Epithelial cell of prostate (primary cell): ENCODE measurements at places on chromosomes 13 and 19.

DNA sequence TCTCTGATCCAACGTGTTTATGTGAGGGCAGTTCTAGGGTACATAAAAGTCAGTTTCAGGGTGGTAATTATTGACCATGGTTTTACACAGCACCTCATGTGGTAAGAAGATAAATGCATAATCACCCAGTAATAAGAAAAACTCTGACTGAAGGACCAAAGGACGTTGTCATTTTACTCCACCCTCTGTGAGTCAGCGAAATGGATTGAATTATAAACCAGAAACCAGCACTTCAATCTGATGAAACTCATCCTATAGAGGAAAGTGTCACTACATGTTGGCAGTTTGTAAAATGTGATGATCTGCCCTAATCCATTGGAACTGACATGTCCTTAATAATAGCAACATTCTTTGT, 406.8 kb downstream of the KLF5 start:
- DNase-seq: peak; percentile 90

DNA sequence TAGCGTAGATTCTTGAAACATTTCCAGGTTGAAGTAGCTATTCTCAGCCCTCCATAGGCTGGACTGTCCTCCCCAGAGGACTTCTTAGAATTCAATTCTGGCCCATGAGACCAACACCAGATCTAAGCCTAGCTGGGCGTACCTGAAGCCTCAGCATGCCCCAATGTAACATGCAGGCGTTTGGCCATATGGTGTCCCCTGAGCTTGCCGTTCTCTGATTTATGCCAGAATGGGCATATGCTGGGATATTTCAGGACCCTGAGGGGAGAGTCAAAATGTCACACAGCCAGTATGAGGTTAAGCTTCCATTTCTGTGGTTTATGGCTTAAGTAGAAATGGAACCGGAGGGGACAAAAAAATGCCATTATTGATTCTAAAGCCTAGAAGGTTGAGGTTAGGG, 317.7 kb upstream of the OBI1 start:
- no peak for DNase-seq

- no peak for DNase-seq
These were observed 419.2 kb downstream of the FGF9 start for GRCh38 chr13:22090106-22090505.

DNA sequence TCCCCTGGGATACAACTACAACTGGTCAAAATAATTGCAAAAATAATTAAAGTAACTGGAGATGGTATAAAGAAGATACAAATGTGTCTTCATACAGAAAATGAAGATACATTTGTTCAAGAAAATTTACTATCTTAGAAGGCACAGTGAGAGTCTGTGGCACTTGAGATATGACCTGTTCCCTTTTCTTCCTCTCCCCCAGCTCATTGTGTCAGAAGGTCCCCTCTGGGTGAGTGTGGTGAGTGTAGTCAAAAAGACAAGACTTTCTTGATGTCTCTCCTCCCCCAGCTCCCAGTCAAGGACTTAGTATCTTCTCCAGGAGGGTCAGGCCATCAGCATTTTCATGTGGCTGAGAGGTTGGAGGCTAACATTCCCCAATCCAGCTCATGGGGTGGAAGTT, 51.7 kb downstream of the EDNRB start:
- no peak for DNase-seq

GRCh38 chr19:41958367-41959055, 610 bp downstream of the RABAC1 start:
- DNase-seq: no peak

DNA sequence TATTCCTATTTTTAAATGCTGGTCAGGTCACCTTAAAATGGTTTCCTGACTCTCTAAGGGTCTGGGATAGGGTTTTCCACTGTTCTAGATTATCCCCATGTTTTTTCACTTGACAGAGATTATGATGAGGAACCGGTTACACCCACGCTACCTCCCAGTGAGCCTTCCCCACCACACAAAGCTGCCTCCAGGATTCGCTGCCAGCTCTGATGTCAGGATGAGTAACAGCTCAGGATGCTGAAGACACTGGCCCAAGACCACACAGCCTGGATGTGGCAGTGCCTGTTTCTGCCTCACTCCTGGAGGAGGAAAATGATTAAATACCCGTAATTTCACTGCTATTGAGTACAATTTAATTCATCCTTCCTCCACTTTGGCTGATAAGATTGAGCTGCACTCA, 22.9 kb downstream of the ZNF114 start:
- peak; percentile 64 for DNase-seq

DNA sequence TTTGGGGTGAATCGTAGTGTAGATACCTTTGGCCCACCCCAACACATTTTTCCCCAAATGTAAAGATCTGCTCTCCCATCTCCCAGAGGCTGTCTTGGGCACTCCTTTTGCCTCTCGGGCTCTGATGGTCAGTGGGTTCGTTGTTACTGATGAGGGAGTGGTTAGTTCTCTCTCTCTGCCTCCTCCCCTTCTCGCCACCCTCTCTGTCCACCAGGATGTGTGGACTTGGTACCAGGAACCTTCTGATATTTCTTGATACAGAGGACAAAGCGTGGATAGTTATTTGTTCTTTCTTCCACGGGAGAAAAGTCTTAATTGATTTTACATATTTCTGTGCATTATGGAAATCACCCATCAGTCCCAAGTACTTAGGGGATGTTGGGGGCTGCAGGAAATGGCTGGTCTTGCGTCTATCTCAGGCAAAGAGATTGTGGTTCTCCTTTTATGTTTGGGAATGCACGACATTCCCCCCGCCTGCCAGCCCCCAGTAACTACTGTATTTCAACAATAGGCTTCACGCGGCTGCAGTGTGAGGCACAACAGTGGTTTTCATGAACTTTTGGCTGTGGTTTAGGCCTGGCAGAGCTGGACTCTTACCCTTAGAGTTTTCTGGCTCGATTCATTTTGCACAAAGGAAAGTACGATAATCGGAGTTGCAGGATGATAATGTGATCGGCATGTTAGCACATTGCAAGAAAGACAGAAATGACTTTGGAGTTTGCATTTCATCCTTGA, 79.0 kb upstream of the ZNF536 start:
- no peak for DNase-seq

DNA sequence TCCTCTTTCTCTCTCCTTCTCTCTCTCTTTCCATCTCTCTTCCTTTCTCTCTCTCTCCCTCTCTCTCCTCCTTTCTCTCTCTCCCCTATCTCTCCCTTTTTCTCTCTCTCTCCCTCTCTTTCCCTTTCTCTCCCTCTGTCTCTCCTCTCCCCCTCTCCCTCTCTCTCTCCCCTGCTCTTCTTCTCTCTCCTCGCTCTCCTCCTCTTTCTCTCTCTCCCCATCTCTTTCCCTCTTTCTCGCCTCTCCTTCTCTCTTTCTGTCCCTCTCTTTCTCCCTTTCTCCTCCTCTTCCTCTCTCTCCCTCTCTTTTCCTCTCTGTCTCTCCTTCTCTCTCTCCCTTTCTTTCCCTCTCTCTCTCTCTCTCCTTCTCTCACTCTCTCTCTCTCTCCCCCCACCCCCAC, 196.6 kb downstream of the UQCRFS1 start:
- DNase-seq: no peak

DNA sequence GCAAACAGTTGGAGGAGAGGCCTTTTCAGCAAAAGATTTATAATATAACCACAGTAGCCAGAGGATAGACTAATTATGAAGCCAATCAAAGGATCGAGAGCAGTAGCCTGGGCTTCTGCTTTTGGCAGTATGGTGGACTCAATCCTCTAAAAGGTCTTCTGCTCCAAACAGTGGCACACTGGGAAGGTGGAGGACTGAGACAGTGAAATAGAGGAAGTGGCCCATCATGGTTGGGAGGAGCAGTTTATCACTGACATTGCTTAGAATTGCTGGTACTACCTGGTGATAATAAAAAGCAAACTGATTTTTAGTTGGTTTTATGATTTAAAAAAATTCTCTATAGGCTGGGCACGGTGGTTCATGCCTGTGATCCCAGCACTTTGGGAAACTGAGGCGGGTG, 20.9 kb upstream of the PLAUR start:
- DNase-seq: no peak

GRCh38 chr19:41744850-41745249, 10.5 kb upstream of the CEACAM6 start:
- DNase-seq: no peak

DNA sequence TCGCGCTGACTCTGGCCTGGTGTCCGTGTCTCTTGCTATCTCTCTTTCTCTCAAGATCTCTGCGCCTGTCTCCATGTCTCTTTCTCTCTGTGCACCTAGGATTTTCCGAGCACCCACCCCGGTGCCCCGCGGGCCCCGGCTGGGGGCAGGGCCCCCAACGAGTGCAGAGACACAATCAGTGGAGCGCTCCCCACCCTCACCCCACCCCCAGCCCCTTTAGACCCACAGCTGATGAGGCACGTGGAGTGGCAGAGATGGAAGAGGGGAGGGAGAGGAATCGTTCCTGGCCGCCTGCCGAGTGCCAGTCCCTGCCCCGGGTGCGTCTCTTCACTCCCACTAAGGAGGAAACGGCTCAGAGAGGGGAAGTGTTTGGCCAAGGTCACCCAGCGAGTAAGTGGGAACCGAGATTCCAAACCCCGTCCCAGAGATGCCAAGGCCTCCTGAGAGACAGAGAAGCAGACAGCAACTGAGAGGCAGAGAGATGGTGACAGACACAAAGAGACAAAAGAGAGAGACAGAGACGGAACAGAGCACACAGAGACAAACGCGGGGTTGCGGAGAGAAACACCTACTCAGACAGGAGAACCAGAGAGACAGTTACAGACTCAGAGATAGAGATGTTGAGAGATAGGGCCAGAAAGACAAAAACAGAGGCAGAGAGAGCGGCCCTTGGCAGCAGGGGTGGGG, 626 bp upstream of the BCL3 start:
- DNase-seq: no peak

GRCh38 chr13:96091164-96092117, 1.5 kb downstream of the HS6ST3 start:
- no peak for DNase-seq

DNA sequence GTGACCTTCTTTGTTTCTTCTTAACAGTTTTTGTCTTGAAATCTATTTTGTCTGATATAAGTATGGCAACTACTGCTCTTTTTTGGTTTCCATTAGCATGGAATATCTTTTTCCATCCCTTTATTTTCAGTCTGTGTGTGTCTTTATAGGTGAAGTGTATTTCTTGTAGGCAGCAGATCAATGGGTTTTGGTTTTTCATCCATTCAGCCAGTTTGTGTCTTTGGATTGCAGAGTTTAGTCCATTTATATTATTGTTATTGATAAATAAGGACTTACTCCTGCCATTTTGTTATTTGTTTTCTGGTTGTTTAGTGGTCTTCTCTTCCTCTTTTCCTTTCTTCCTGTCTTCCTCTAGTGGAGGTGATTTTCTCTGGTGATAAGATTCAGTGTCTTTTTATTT, 54.4 kb downstream of the ZNF136 start:
- no peak for DNase-seq

GRCh38 chr13:88919970-88920628, 1248.9 kb downstream of the SLITRK5 start:
- no peak for DNase-seq

DNA sequence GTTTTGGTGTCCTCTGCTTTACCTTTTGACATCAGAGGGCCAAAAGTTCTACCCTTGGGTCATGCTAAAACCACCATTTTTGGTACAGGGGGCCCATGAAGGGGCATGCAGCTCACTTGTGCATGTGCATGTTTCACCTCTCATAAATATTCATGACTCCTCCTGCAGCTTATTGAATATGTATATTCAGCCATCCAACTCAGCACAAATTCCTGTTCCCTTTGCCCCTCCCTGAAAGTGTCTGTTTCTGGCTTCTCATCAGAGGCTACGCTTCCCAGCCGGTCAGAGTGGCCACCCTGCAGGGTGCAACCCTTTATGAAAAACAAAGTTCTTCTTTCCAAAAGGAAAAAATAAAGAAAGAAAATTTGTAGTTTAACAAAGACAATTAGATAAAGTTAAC, 82.3 kb upstream of the UQCRFS1 start:
- no peak for DNase-seq

DNA sequence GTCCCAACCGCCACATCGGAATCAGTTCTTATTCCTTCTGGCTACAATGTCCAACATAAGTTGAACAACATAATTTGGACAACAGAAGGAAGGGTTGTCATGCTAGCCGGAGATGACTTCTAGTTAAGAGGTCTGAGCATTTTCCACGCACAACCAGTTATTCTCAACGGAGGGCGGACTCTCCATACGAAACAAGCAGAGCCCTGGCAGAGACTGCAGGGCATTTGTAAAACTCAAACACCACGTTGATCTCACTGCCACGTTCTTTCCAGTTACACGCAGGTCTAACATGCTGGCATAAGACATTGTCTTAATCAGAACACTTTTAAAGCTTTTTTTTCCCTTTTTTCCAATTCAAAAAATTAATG, 38.3 kb upstream of the DCUN1D2 start:
- DNase-seq: no peak

GRCh38 chr19:51341066-51341465, 873 bp downstream of the VSIG10L start:
- DNase-seq: no peak

GRCh38 chr19:40681039-40681438, 9.4 kb downstream of the NUMBL start:
- DNase-seq: no peak

DNA sequence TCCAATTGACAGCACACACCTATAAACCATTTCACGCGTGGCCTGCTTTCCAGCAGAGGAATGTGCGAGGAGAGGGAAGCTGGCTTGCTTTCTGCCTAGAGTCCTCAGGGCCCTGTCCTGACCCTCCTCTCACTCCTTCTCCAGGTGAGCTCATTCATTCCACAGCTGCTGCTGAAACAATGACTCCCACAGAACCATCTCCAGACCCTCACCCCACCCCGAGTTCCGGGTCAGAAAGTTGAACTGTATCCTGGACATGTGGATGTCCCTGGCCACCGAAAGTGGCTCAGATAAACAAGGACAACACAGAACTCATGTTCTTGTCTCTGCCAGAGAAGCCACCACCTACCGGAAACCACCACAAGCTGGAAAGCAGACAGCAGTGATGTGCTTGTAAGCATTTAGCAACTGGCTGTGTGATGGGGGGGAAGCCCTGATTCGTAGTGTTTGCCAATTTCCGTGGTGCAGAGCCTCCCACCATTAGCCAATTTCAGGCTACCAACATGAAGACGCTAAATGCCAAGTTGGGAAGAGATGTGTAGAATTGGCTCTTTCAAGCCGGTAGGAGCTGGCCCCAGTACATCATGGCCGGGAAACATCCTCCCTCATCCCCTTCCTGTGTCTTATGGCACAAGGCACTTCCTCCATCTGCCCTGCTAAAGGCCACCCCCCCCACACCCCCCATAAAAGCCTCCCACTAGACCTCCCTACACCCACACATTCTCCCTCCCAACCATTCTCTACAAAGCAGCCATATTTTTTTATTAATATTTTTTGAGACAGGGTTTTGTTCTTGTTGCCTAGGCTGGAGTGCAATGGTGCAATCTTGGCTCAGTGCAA, 5.0 kb downstream of the SYCE2 start:
- DNase-seq: no peak

GRCh38 chr13:57857945-57858344, 226.4 kb downstream of the PCDH17 start:
- no peak for DNase-seq

- no peak for DNase-seq
These were observed 6.1 kb upstream of the ZNF98 start for GRCh38 chr19:22427960-22428913.

GRCh38 chr19:16324384-16325160, at the start of gene KLF2:
KLF2 (plus strand) TSS chr19:16324826; CDS start chr19:16324924, 98 bp downstream.
- no peak for DNase-seq

GRCh38 chr19:5456130-5456840, 1.1 kb downstream of the ZNRF4 start:
- DNase-seq: no peak

GRCh38 chr19:31784671-31785101, 435.4 kb upstream of the TSHZ3 start:
- no peak for DNase-seq
